NCI-H2081 treated with DMSO at 0.1 percent for 48 hours (cell line): ENCODE measurements at places on chromosomes 4 and X.

GRCh38 chr4:182800216-182800515 lies 117.0 kb downstream of the DCTD start:
- no peak for DNase-seq

- DNase-seq, result no peak
Measured at GRCh38 chrX:119266364-119266995, 30.4 kb downstream of the PGRMC1 start.

- DNase-seq, result no peak
Measured at GRCh38 chr4:2924286-2924685, 38.9 kb downstream of the NOP14 start.

DNA sequence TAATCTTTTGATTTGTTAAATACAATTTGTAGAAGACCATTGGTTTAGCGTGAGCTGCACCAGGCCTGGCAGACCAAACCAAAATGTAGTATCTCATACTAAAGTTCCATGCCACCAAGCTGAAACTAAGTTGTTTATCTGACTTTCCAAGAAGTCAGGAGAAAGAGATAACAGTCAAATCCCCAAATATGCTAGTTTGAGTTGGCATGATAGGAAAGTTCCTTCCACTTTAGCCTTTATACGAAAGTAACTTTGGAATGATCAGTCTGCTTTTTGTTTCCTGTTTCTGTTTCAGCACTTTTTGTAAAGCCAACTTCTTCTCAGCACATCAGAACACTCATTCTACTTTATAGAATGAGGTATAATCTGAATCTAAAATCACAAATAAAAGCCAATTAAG lies 449.2 kb downstream of the GRXCR1 start:
- DNase-seq, result no peak

- DNase-seq, result no peak
Measured at GRCh38 chrX:9724711-9725110, 40.9 kb downstream of the GPR143 start.

DNA sequence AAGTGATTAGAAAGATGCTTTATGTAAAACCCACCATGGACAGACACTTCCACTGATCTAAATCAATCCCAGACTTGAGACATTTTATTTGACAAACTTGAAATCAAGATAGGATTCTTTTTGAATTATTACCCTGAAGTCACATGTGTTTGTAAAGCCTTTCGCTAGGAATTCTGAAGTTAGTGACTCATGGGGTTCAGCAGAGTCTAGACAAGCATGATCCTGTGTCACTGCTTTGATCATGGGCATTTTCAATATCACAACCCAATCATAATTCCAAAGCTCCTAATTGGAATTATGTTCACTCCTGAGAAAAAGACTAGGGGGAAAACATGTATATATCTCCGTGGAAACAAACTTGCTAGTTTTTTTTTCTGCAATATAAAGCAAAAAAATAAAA lies 67.5 kb upstream of the BMP3 start:
- no peak for DNase-seq

DNA sequence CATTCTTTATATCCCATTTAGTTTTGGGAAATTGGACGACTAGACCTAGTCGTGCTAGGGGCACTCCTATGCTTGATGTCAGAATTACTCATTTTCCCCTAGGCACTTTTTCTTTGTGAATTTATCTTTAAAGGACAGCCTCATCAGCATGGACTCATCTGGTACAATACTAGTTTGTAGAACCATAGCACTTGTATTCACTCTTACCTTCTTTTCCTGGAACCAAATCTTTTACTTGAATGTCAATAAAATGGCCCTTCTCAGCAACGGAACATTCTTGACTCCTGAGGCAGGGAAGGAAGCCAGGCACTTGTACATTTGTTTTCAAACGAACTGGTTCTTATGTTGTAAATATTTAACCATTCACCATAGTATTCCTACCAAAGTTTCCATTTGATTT lies 187.1 kb downstream of the SHROOM3 start:
- no peak for DNase-seq

DNA sequence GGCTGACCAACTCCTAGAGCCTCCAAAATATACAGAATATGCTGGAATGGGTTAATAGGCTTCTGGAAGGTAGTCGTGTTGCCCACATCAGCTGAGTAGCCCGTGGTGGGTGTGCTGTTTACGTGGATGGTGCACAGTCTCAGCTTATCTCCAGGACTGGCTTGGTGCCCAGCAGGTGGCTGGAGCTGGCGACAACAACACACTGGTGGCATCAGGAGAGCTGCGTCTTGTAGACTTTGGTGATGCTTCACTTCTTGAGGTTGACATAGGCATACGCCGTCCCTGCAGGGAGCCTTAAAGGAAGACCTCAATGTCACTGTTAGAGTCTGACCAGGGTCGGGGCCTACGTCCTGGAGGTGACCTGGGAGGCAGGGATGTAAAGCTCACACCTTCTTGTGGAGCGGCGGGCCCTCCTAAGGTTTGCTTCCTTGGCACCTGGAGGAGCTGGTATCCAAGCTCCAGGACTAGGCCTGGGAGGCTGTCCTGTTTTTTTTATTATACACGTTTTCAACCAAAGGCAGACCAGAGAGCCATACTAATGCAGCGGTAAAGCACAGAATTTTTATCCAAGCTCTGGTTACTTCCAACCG lies 26.5 kb upstream of the RBMX start:
- no peak for DNase-seq

- DNase-seq, result no peak
Measured at GRCh38 chrX:38154818-38155217, 65.9 kb downstream of the SRPX start.

DNA sequence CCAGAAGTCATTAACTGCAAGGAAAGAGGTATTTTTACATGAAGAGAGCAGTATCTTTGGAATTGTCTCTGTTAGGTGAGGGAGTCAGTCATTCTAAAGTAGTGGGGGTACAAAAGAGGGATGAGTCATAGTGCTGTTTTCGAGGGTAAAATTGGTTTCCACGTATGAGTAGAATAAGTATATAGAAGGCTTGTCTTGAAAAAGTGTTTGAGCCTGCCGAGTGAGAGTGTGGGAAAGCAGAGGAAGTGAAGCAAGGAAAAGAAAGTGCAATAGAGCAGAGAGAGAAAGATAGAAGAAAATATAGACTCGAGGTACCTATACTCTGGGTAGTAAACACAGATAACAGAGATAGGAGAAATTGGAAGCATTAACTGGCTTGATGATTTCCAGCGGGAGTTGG lies 696.4 kb downstream of the DMD start:
- no peak for DNase-seq

DNA sequence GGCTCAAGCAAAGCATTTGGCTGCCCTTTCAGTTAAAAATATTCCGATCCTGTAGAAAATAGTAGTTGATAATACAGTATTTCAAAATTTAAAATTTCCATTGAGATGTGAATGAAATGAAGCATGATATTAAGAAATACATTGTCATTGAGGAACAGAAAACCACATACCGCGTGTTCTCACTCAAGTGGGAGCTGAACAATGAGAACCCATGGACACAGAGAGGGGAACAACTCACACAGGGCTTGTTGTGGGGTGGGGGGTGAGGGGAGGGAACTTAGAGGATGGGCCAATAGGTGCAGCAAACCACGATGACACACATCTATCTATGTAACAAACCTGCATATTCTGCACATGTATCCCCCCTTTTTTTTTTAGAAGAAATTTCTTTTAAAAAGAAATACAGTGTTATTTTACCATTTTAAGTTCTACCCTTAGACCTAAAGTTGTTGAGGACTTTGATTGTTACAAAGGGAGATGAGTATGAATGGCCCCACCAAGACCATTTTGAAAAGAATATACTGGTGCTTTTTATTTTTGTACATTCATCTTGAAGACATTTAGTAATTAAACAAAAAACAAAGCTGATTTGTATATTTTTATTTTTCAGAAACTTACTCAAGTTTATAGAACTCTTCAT lies 52.0 kb upstream of the IL13RA1 start:
- DNase-seq, result no peak

GRCh38 chrX:118345464-118346257 lies at the start of gene WDR44:
Gene WDR44, plus strand, starts transcription at chrX:118346106. Its CDS starts 398 bp downstream, at chrX:118346504.
- DNase-seq, result peak; percentile 97

DNA sequence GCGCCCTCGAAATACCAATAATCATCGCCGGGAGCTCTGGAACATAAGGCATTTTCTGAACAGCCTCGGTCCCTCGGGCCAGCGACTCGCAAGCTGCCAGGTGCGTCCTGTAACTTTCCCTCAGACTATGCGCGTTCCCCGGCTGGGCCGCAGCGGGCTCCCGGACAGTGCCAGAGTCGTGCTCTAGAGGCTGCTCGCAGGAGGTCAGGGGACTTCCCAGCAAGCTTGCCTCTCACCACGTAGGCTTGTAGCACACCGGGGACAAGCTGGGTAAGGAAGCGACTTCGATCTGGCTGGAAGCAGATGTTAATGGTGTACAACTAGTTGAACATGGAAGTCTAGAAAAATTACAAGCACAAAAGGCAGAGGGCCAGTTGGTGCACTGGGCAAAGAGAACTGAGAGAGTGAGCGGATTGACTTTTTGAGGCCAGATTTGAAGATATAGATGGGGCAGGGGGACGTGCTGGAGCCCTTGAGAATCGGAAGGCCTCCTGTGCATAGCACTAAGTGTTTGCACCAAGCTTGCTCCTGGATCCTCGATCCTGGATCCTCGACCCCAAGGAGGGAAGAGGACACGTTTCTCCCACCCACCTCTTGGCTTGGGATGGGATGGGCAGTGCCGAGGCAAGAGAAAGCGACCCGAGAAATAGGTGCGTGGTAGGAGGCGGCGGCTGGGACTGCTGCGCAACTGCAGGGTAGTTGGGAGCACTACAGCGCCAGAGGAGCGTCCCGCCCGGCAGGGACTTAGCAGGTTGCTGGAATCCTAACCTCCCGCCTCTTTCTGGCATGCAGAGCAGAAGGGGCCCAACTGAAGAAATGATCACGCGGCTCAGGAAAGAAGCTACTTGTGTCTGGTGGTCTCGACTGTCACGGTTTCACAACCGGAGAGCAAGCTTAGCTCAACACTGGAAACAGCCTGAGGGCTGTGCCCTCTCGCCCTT lies 19.9 kb upstream of the ZIC3 start:
- no peak for DNase-seq

GRCh38 chrX:117834076-117834475 lies 282.5 kb downstream of the KLHL13 start:
- no peak for DNase-seq

GRCh38 chr4:86652332-86652932 lies 58.3 kb downstream of the PTPN13 start:
- no peak for DNase-seq

- DNase-seq, result no peak
Measured at GRCh38 chr4:1152290-1152689, 20.1 kb downstream of the SPON2 start.

- DNase-seq, result peak; percentile 49
Measured at GRCh38 chrX:32966821-32967355, 244.5 kb downstream of the DMD start.
